ENCODE measurements at places on chromosomes 2 and 18.

GRCh38 chr2:44207102-44207501, 38.4 kb downstream of the PPM1B start:
- DNase-seq: no peak

DNA sequence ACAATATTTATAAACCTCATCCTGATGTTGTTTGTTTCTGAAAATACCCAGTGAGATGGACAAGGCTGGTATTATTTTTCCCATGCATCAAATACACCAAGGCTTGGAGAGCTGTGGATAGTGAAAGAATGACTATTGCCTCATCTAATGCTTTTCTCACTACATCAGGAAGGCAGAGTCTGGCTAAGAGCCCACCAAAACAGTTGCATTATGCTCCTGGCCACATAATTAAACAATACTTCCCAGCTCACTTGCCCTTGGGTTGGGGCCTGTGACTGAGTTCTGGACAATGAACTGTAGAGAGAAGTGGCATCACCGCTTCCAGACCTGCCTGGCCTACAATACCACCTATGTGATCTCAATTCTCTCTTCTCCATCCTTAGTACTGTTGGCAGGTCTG, 46.4 kb upstream of the REEP1 start:
- DNase-seq: no peak

GRCh38 chr2:96549967-96550786, 13.6 kb downstream of the ARID5A start:
- DNase-seq: no peak

DNA sequence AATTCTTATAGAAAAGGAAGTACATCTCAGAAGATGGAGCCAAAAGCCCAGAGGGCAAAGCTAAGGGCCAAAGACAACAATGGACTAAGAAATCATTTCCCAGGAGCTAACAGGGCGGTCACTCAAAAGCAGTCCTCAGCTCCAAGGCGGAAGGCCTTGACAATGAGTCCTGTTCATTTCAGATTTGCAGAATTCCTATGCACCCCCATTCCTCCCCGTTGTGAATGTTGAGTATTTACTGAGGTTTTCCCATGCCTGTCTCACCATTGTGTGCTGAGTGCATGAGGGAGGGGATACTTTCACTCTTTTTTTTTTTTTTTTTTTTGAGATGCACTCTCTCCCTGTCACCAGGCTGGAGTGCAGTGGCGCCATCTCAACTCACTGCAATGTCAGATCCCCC, 18.8 kb upstream of the DTNB start:
- no peak for DNase-seq

DNA sequence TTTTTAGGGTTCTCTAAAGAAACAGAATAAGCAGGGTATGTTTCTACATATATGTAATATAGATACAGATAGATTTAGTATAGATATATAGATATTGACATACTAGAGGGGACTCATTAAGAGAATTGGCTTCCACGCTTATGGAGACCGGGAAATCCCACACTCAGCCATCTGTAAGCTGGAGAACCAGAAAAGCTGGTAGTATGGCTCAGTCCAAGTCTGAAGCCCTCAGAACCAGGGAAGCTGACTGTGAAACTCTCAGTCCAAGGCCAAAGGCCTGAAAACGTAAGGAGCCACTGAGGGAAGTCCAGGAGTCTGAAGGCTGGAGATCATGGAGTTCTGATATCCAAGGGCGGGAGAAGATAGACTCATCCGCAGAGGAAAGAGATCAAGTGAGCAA, 441.3 kb upstream of the CDH20 start:
- no peak for DNase-seq

GRCh38 chr2:150135223-150135883, 352.1 kb downstream of the RND3 start:
- DNase-seq: no peak

GRCh38 chr18:50947899-50948298, 19.9 kb upstream of the ELAC1 start:
- DNase-seq: no peak

GRCh38 chr2:217462121-217462520, 540.7 kb downstream of the TNS1 start:
- DNase-seq: no peak

DNA sequence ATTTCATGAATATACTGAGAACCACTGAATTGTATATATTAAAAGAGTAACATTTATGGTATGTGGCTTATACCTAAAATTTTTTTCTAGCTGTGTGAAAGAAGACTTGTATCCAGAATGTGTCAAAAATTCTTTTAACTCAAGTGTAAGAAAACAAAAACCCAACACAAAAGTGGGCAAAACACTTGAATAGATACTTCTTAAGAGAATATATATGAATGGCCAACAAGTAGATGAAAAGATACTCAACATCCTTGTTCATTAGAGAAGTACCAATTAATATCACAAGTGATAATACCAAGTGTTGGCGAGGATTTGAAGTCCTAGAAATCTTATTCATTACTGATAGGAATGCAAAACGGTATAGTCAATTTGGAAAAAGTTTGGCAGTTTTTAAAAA, 107.2 kb upstream of the MYO3B start:
- no peak for DNase-seq

- DNase-seq: no peak
Observed at GRCh38 chr2:135528006-135528405, 3.0 kb downstream of the ZRANB3 start.

- DNase-seq: no peak
Observed at GRCh38 chr2:8882094-8882493, 44.7 kb upstream of the KIDINS220 start.

DNA sequence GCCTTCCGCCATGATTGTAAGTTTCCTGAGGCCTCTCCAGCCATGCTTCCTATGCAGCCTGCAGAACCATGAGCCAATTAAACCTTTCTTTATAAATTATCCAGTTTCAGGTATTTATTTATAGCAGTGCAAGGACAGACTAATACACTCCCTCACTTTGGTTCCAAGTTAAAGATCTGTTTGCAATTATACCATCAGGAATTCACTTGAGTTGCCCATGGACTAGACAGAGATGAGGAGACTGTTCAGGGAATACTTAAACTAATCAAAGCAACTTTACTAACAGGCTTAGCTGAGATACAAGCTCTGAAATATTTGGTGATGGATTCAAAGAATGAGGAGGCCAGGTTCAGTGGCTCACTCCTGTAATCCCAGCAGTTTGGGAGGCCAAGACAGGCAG, 190.0 kb downstream of the MTCL1 start:
- no peak for DNase-seq

- DNase-seq: peak; percentile 38
Observed at GRCh38 chr2:3604991-3605961, 10.4 kb downstream of the COLEC11 start.

- DNase-seq: no peak
Observed at GRCh38 chr2:127044165-127044718, 62.7 kb downstream of the BIN1 start.

- DNase-seq: no peak
Observed at GRCh38 chr2:56325661-56326345, 142.0 kb downstream of the CCDC85A start.

DNA sequence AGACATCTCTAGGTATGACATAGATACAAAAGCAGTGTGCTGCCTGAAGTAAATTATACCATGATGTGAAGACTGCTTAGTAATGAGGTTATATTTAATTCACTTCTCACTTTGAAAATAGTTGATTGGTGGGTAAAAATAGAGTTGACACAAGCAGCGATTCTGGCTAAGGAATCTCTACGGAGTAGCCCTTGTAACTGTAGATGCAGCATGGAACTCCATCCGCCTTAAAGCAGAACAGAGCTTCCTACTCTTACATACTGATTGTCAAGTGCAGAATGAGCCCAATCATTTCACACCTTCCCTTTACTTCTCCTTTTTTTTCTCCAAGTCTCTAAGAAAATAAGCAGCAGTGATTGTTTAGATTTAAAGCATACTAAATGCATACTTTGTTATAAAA, 1594.6 kb upstream of the SLC39A10 start:
- no peak for DNase-seq

- DNase-seq: no peak
Observed at GRCh38 chr2:42879913-42880737, 87.7 kb upstream of the HAAO start.

GRCh38 chr18:30280861-30281470, 761.6 kb downstream of the DSC3 start:
- no peak for DNase-seq

GRCh38 chr2:98134172-98135005, 47.4 kb downstream of the VWA3B start:
- no peak for DNase-seq

GRCh38 chr2:15591373-15591691, 336 bp upstream of the DDX1 start:
- no peak for DNase-seq

DNA sequence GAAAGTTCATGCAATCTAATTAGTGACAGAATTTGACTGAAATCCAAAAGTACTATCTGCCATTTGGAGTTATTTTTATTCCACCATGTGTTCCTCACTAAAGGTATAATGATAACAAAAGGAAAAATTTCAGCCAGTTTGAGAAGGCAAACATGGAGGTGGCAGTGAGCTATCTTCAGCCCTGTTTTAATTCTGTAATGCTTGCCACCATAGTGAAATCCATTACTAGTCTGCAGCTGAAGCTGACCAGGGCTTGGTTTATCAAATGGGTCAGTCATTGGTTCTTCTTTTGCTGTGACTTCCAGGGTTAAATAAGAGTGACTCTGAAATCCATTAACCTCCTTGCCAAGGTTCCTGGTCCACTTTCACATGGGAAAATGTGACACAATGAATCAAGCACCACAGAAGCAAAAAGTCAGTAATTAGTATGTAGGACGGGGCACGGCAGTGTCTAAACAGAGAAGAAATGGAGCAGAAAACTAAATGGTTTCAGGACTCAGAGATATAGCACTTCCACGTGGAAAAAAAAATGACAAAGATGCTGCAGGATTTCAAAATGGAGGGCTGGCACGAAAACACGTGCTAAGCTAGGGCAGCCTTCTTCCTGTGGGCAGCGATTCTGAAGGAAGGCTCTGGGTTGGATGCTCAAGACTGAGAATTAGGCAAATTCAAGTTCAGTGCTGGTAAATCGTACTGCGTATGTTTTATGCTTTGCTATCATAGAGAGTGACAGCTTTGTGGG, 87.2 kb downstream of the EPHA4 start:
- DNase-seq: no peak

DNA sequence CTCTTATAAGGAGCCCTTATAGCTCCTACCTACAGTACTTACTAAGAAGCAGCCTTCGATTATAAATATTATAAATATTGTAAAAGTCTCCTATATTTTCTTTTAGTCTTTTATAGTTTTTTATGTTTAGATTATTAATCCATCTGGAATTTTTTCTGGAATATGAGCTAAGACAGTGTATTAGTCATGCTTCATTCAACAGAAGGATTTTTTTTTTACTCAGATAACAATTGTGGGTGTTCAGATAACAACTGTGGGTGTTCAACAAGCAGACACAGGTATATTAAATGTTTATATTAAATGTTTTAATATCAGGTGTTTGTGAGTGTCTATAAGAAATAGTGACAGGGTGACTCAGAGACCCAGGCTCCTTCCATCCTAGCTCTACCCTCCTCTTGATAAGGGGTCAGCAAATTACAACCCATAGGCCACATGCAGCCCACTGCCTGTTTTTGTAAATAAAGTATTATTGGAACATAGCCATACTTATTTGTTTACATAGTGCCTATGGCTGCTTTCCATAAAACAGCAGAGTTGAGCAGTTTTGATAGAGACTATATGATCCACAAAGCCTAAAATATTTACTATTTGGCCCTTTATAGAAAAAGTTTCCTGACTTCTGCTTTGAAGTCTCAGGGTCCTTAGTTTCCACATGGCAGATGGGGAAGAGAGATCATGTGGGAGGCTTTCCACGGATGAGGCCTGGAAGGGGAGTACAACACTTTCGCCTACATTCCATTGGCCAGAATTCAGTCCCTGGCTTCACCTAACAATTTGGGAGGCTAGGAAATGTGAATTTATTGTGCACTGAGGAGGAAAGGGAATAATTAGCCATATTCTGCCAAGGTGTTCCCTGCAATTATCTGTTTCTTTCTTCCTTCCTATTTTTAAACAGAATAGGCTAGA, 4.3 kb upstream of the SPATS2L start:
- no peak for DNase-seq

GRCh38 chr2:231795525-231796327, 9.5 kb downstream of the COPS7B start:
- DNase-seq: no peak

GRCh38 chr18:11849841-11850634, 1.2 kb upstream of the CHMP1B start:
- DNase-seq: peak; percentile 54

DNA sequence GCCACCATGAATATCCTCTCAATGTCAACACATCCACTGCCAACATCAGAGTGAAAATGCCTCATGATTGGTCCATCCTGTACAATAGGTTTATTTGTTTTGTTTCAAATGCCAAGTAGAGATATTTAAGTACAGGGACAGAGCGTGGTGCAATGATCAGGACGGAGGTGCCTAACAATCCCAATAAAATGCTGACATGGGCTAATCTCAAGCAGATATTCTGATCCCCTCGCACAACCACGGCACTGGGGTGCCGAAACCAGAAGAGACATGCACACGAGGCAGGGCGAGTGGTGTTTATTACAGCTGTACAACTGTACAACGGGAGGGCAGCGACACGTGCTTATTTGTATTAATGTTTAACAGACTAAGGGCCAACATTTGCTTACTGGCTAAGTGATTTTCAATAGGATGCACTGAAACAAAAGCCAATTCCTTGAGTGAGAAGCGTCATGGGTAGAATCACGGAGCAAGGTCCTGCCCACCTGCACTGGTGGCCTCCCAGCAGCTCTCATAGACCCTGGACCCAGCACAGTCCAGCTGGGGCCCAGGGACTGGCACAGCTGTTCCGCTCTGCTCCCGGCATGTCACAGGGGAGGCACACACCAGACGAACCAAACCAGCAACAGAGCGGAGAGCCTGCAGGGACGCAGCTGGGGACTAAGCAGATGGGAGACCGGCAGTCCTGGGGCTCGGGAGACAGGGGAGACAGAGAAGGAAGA, 101.4 kb downstream of the HDAC4 start:
- no peak for DNase-seq

DNA sequence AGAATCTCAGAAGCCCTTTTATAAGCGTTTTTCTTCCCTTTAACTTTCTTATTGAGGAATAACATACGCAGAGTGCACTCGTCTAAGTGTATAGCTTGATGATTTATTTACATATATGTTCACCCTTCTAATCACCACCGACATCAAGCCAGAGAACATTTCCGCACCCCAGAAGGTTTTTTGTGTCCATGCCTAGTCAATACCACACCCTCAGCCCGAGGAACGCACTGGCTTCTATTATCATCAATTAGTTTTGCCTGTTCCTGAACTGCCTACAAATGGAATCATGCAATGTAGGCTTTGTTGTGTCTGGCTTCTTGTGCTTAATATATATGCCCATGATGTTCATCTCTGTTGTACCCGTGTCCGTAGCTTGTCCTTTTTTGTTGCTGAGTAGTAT, 27.7 kb downstream of the SDC1 start:
- DNase-seq: no peak

Data from effector CD8-positive, alpha-beta T cell (primary cell).